Fibroblast of skin of abdomen (primary cell): ENCODE measurements at places on chromosomes 6 and 20.
A peak's percentile ranks its signal among the peaks of the same experiment; 100 is the strongest.

DNA sequence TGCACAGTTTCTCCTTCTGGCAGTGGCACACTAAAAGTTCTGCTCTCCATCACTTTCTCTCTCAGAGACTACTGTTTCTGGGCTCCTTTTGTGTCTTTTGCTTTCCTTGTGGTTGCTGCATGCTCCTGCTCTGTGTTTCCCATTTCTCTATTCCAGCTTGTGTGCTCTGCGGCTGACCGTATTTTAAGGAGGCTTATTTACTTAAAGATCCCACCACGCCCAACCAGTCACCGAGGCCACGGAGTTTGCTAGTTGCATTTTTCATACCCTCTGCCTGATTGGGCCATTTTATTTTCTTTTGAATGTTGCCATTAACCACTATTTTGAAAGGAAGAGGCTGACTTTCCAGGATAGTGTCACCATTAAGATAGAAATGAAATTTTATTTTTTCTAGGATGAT lies 626.4 kb upstream of the MMS22L start:
- no peak for DNase-seq

DNA sequence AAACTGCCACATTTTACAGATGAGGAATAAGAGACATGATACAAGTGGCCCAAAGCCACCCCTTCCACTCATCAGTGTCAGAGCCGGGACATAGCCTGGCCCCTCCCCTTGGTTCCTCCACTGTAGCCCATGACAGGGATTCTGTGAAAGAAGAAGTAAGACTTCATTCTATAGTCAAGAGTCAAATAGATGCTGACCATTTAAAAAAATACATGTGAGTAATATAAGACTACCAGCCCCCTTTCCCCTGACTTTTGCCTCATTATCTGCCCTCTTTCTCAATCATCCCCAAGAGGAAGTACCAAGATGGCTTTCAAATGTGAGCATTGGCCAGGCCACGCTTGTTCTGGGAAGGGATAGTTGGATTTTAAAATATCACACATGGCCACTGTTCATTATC lies 57.8 kb upstream of the TAB2 start:
- DNase-seq, result no peak

GRCh38 chr6:135458051-135458450 lies 39.5 kb downstream of the AHI1 start:
- peak; percentile 36 for DNase-seq

GRCh38 chr20:38049800-38050199 lies 16.3 kb downstream of the RPRD1B start:
- DNase-seq, result peak; percentile 79

- peak; percentile 69 for DNase-seq
These were observed 76.0 kb upstream of the CD93 start for GRCh38 chr20:23161968-23162696.

DNA sequence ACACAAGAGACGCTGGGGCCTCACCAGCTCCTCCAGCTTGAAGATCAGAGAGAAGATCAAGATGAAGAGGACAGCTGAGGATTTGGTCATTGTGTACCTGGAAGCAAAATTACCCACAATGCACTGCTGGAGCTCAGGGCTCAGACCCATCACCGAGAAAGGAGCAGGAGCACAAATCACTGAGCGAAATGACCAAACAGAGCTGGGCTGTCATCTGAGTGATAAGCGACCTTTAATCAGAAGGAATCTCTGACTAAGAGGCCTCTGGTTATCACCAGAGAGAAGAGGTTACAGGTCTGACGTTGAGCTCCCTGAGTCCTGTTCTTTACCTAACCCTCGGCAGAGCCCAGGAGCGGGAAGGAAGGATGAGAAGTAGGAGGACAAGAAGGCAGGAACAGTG lies 47.5 kb upstream of the CDH22 start:
- no peak for DNase-seq

DNA sequence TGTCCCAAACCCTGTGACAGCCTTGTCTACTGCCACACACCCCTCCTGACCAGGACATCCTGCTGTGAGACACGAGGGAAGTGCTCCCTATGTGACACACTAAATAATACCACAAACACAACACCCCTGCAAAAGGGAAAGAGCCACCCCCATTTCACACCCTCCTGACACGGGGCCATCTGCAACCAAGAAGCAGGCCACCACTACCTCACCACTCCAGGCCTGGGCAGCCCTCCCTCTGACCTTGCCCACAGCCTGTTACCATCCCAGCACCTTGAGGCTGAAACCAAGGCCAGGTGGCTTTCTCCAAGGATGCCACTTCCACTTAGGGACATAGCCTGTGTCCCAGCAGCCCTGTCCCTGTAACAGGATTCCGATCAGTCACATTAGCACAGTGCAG lies 68.2 kb downstream of the NINL start:
- no peak for DNase-seq

GRCh38 chr20:38889792-38890496 lies 36.3 kb upstream of the FAM83D start:
- DNase-seq, result no peak

DNA sequence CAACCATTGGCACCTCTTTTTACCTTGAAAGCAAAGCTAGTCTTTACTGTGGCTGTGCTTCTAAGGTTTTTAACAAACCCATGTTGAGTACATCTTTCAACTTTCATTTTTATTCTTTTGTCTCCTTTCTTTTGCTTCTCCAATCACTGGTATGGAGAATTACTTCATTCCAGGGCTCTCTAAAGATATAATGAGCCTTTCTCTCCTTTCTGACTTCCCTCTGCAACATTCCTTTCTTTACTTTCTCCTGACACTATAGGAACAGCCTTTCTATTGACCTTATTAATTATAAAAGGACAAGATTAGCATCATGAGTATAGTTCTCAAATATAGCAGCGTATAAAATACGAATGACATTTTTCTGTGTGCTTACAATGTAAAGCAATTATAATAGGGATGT lies 23.1 kb upstream of the KIAA0408 start:
- DNase-seq, result no peak

GRCh38 chr6:17867880-17868279 lies 119.6 kb downstream of the KIF13A start:
- peak; percentile 87 for DNase-seq

GRCh38 chr6:108868647-108869046 lies 20.4 kb downstream of the ARMC2 start:
- no peak for DNase-seq

DNA sequence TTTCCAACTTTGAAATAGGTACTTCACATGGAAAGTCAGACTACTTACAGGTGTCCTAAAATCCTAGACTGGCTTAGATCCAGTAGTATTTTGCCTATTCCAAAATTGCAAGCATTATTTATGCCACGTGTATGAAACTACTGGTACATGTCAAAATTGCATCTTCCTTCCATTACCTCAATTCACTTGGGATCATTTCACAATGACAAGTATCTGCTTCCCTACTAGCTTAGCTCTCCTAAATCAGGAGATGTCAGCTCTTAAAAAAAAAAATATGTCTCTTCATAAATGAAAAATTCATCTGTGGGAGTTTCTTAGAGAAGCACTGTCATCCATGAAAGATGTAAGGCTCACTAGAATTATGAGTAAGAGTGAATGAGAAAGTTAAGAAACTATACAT lies 466.6 kb upstream of the MANEA start:
- DNase-seq, result no peak

DNA sequence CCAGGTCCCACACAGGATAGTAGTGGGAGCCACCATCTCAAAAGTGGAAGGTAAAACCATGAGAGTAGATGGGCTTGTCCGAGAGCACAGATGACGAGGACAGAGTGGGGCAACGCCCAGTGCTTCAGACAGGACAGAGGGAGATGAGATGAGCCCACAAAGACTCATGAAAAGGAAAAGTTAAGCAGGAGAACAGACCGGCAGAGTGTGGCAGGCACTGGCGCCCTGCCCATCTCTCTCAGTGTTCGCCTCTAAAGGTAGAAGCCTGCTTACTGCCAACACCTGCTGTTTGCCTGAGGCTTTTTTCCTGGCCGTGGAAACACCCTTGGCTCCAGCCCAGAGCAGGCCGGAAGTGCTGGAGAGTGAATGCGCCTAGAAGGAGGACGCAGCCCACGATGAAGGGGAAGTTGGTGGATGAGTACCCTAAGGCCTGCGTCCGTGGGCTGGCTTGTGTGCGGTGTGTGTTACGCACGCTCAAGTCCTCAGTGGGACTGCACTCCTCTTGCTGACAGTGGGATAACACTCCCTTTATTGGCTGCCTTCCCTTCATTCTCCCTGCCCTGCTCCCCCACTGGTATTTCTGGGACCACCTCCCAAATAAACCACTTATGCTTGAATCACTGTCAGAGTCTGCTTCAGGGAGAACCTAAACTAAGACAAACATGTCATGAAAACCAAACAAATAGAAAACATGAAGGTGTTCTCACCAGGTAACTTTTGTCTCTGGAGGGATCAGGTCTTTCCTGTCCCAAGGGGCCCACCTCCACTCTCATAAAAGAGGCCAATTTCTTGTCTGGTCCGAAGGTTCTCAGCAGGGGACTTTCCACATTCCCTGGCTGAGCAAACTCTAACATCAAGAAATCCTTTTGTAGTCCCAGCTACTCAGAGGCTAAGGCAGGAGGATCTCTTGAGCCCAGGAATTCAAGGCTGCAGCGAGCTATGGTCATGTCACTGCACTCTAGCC lies 9.1 kb upstream of the FOXP4 start:
- DNase-seq, result no peak

DNA sequence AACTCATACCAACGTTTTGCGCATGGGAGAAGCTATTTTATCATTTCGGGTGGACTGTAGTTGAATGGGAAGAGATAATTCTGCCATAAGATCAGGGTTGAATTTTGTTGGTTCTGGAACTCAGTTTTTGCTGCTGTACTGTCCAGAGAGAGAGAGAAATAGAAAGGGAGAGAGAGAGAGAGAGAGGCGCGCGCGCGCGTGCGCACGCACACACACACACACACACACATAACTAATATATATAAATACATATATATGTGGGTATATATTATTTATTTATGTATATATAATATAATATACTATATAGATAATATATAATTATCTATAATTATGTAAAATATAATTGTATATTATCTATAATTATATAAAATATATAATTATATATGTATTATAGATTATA lies 21.9 kb downstream of the ATRN start:
- DNase-seq, result no peak

GRCh38 chr6:113402544-113402943 lies 454.6 kb upstream of the MARCKS start:
- no peak for DNase-seq

GRCh38 chr6:72381076-72381475 lies 240.8 kb upstream of the KCNQ5 start:
- DNase-seq, result no peak

GRCh38 chr20:57013741-57014140 lies 252.7 kb downstream of the BMP7 start:
- no peak for DNase-seq

- DNase-seq, result no peak
These were observed 28.7 kb downstream of the PERP start for GRCh38 chr6:138078491-138078890.

DNA sequence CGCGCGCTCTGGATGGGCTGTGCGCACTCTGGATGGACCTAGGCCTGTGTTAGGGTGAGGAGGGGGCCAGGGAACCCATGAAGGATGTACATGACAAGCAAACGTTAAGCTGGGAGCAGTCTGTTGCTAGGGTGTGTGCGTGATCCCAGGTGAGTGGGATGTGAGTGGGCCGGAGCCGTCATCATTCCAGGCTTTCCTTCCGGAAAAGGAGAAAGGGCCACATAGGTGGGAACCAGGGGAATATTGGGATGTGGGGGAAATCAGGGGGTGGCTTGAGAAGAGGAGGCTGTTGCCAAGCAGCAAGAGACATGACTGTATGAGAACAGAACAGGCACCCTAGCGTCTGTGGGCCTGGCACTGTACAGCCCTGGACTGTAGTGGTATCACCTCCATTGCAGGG lies 49.7 kb upstream of the EPB41L1 start:
- DNase-seq, result no peak

- no peak for DNase-seq
These were observed 192.0 kb downstream of the CD109 start for GRCh38 chr6:73888050-73888449.

- DNase-seq, result no peak
These were observed 7.9 kb upstream of the COL12A1 start for GRCh38 chr6:75213732-75214131.

DNA sequence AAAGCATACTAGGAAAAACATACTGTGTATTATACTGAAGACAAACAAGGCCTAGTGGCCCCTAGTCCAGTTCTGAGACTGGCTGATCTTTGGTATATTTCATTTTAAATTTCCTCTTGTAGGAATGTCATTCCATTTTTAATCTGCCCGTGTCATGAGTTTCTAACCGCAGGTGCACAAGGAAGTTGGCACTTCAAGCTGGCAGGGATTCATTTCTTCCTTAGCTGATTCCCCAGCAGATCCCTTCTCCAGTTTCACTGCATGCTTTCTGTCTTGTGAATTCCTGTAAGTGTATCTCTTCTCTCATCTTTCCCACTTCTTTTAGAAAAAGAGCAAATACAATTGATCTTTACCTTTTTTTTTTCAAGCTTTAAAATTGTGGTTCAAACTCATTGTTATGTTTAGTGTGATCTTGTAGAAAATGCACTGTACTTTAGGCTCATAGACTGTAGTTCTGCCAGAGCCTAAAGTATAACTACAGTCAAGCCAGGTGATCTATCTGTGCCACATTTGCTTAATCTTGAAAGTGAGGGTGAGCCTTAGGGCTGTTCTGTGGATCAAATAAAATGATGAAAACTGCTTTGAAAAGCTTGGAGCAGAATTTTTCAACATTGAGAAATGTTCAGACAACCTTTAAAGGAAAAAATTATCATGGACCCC lies 37.0 kb downstream of the RNF217 start:
- DNase-seq, result no peak

DNA sequence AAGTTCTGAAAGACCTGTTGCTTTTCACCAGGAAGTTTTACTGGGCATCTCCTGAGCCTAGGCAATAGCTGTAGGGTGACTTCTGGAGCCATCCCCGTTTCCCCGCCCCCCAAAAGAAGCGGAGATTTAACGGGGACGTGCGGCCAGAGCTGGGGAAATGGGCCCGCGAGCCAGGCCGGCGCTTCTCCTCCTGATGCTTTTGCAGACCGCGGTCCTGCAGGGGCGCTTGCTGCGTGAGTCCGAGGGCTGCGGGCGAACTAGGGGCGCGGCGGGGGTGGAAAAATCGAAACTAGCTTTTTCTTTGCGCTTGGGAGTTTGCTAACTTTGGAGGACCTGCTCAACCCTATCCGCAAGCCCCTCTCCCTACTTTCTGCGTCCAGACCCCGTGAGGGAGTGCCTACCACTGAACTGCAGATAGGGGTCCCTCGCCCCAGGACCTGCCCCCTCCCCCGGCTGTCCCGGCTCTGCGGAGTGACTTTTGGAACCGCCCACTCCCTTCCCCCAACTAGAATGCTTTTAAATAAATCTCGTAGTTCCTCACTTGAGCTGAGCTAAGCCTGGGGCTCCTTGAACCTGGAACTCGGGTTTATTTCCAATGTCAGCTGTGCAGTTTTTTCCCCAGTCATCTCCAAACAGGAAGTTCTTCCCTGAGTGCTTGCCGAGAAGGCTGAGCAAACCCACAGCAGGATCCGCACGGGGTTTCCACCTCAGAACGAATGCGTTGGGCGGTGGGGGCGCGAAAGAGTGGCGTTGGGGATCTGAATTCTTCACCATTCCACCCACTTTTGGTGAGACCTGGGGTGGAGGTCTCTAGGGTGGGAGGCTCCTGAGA lies at the start of gene HFE:
Gene HFE, plus strand, starts transcription at position 146 of the 832 bp plus-strand sequence. Its CDS starts 12 bp downstream, at position 158.
- peak; percentile 63 for DNase-seq

- no peak for DNase-seq
These were observed 5.3 kb downstream of the BNIP5 start for GRCh38 chr6:36331381-36331780.

- no peak for DNase-seq
These were observed 13.7 kb upstream of the PANK2 start for GRCh38 chr20:3875378-3875974.
